ENCODE measurements at places on chromosomes 12 and 14.
A peak's percentile ranks its signal among the peaks of the same experiment; 100 is the strongest.

DNA sequence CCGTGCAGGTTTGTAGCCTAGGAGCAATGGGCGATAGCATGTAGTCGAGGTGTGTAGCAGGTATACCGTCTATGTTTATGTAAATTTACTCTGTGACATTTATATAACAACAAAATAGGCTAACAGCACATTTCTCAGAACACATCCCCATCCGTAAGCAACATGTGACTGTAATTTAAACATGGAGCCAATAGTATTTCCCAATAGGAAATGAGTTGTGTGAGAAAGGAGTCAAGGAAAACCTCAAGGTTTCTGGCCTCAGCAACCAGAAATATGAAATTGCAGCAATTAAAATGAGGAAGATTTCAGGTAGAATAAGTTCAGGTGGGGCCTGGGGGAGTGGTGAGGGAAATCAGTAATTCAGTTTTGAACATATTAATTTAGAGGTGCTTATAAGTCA is 136.0 kb downstream of the MSRB3 start:
- no peak for DNase-seq

DNA sequence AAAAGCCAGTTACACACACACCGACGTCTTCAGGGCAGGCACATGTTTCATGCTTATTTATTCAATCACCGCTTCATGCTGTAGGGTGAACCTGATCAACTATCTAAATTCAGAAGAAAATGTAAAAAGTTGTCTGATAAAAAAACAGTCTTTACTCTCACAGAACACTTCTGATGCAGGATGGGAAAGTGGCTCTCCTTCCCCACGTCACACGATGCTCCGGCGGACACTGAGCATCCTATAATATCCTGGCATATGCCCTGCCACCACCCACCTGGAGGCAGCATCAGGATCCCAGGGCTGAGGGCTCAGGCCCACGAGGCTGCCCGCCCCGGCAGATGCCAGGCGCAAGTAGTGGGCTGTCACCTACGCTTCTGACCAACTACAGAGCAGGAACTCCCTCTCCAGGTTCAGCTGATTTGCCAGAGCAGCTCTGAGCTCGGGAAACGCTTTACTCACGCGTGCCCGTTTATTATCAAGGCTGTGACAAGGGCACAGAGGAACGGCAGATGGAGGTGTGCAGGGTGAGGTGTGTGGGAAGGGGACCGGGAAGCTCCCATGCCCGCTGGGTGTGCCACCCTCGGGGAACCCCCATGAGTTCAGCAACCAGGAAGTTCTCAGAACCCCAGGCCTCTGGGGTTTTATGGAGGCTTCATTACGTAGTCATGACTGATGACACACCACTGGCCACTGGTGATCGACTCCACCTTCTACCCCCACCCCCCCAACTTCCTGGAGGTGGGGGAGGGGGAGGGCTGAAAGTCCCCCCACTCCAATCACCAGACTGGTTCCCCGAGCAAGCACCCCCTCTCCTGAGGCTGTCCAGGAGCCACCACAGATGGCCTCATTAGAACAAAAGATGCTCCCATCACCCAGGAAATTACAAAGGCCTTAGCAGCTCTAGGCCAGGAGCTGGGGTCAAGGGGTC is 32.1 kb downstream of the SLC15A4 start:
- DNase-seq: no peak

GRCh38 chr12:123266679-123267277 is 4.9 kb downstream of the CDK2AP1 start:
- DNase-seq: no peak

GRCh38 chr12:69719336-69720316 is 19.0 kb upstream of the RAB3IP start:
- DNase-seq: no peak

GRCh38 chr12:496736-497135 is 37.0 kb downstream of the B4GALNT3 start:
- DNase-seq: no peak

DNA sequence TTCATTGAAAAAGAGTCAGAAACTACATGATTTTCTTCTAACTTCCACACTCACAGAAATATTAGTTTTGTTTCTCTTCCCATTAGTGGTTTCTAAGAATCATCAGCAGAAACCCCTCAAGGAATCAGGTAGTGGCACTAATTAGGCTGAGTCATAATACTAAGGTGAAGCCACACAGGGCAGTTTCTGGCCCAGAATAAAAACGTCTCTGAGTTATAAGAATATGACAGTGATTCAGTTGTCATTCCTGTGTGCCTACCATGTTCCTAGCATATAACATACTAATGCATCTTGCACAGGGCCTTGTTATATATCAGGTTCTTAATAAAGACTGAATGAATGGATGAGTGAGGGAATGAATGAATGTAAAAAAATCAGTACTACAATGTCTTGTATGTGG is 206.0 kb upstream of the PLEKHG7 start:
- peak; percentile 90 for DNase-seq

- no peak for DNase-seq
Measured at GRCh38 chr14:68658943-68659931, 133.6 kb downstream of the ZFP36L1 start.

DNA sequence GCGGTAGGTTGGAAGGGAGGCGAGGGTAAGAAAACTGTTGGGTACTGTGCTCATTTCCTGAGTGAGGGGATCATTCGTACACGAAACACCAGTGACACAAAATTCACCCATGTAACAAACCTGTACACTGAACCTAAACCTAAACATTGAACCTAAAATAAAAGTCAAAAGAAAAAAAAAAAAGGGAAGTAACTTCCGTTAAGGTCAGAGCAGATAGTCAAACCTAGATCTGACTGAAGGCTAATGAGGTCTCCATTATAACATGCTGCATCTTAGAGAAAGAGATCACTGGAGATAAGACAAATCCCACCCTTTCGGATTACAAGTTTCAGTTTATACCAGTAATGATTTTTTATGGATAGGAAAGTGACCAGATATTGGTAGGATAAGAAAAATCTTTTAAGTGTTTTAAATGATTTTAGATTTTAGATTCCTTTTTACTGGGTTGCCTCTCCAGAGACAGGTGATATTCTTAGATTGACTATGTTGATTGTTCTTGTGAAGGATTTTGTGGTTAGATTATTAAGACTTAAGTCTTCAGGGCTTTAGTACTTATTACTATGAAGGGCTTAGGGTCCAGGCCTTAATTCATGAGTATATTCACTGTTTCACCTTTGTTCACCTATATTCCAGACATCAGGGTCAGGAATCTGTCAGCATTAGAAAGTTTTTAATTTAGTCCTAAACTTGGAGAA is 11.2 kb upstream of the NCKAP1L start:
- DNase-seq: no peak

DNA sequence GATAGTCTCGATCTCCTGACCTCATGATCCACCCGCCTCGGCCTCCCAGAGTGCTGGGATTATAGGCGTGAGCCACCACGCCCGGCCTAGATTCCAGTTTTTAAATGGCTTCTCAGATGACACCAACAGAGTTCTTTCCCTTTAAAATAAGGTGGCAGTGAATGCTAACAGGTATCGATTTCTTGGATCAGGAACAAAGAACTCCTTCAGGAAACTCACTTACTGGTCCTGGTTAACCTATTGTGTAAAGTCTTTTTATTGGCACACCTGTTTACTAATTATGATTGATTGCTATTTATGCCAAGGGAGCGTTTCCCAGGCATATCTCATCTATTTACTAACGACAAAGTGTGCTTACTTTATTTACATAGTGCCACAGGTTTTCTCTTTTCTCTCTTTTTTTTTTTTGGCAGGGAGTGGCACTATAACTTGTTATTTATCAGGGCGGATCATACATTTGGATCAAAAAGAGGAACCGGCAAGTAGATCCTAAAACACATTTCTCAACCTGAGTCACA is 89.7 kb downstream of the GLT1D1 start:
- no peak for DNase-seq

- no peak for DNase-seq
Measured at GRCh38 chr12:65857840-65858239, 33.6 kb downstream of the HMGA2 start.

DNA sequence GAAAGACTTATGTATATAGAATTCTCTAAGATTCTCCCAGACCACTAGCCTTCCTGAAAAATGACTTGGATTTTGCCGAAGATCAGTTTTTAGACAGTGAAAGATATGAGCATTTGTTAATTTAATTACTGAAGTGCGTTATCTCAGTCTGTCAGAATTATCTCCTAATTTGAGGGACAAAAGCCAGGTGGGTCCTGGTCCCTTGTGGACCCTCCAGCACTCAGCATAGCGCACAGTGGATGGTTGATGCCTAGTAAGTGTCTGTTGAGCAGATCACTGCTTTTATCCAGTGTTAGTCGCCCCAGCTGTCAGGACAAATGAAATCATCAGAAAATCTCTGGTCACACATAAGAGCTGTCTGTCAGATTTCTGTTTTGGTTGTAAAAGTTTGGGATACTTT is 80.4 kb downstream of the EML1 start:
- no peak for DNase-seq

GRCh38 chr12:118645219-118645618 is 268.9 kb downstream of the SUDS3 start:
- DNase-seq: no peak

DNA sequence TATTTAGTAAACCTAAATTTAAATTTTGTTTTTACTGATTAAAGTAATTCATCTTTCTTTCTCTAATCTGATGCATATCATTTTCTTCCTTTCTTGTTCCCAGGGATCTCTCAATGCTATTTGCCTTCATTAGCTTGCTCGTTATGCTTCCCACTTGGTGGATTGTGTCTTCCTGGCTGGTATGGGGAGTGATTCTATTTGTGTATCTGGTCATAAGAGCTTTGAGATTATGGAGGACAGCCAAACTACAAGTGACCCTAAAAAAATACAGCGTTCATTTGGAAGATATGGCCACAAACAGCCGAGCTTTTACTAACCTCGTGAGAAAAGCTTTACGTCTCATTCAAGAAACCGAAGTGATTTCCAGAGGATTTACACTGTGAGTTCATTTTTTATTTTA is 48.6 kb downstream of the VEZT start:
- DNase-seq: no peak

DNA sequence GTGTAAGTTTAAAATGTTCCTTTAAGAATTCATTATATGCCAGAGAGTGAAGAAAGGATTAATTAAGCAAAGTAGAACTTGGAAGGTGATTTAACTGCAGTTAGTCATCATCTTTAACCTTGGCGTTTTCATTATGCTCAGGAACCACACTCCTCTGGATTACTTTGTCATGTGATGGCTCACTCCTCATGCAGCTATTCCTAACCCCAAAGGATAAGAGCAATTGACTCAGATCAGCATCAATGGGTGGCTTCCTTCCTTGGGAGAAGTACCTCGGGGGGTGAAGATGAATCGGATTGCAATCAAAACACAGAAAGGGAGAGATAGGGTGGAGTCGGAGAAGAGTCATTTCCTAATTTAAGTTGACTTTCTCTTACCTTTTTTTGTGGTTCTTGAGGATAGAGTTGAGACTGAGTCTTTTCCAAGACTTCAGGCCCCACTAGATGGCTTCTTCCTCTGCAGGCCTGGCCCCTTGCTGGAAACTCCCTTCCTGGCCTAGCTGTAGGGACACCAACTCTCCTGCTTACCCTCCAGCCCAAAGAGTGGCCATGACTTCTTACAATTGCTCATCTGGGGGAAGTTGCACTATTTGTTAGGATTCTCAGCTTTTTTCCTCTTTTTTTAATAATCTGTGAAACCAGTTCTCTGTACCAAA is 238.6 kb upstream of the DDHD1 start:
- DNase-seq: no peak

DNA sequence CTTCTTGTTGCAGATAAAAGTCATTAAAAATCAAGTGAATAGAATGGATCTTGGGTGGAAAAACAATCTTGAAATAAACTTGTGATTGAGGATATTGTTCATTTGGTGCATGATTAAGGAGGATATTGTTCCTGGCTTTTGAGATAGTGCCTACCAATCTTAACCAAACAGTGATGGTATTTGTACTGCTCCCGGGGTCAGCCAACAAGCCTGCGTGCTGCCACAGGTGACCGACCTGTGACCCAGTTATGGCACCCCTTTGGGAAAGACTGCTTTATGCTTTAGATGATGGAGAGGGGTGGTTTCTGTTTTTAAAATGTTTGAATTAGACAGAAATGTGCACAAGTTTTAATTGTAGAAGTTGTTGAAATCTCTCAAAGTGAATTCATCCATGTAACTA is 41.6 kb downstream of the SUDS3 start:
- no peak for DNase-seq

- no peak for DNase-seq
Measured at GRCh38 chr14:102013669-102014200, 49.4 kb downstream of the DYNC1H1 start.

- DNase-seq: no peak
Measured at GRCh38 chr12:5870183-5870582, 74.9 kb downstream of the ANO2 start.

DNA sequence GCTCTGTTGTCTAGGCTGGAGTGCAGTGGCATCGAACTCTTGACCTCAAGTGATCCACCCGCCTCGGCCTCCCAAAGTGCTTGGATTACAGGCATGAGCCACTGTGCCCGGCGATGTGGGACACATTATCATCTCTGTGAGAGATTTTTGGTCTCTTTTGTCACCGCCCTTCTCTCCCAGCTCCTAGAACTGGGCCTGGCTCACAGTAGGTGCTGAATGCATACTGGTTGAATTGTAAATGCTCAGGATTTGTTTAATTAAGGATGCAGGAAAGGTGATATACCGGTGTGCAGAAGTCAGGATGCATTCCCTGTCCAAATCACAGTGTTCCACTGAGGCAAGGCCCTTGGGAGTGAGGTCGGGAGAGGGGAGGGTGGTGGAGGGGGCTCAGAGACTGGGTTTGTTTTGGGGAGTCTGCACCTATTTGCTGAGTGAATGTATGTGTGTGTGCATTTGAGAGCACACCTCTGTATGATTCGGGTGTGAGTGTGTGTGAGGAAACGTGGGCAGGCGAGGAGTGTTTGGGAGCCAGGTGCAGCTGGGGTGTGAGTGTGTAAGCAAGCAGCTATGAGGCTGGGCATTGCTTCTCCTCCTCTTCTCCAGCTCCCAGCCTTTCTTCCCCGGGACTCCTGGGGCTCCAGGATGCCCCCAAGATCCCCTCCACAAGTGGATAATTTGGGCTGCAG is 1.0 kb upstream of the KRT18 start:
- no peak for DNase-seq

GRCh38 chr14:79749065-79749464 is 462.2 kb downstream of the DIO2 start:
- no peak for DNase-seq

DNA sequence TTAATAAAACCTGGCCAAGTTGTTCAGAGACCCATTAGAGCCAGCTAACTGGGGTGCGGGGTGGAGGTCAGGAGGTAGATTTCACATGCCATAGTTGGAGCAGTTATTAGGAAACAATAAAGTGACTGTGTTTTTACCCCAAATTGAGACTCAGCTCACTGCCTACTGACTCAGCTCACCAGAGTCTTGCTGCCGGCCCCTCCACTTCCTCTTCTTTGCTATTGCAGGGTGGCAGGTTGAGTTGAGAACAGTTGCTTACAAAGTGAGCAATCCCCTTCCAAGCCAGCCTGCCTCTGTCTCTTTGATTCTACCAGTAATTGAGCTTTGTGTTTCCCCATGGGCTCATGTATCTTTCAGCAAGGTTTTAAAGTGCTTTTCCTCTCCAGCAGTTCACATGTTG is 12.9 kb downstream of the ST8SIA1 start:
- DNase-seq: no peak

DNA sequence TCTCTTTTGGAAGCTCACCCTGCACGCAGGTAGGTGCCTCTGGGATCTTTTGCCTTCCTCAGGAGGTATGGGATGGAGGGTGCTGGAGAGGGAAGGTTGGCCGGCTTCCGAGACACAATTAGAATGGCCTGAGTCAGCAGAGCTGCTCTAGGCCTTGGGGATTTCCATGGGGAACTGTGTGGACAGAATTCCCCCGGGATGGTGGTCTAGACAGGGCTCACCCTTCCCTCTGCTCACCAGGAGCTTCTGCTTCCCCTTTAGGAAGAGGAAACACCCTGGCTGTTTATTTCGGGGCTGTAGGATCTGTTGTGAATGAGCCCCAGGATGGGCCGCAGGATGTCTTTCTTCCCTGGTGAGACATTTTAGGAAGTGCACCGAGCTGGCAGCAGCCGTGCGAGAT is 43.7 kb upstream of the TMED10 start:
- DNase-seq: no peak

Data from GM12878 (cell line).